ENCODE measurements at places on chromosomes 1 and 21.

- no peak for DNase-seq
Measured at GRCh38 chr1:183841550-183841949, 36.6 kb downstream of the RGL1 start.

DNA sequence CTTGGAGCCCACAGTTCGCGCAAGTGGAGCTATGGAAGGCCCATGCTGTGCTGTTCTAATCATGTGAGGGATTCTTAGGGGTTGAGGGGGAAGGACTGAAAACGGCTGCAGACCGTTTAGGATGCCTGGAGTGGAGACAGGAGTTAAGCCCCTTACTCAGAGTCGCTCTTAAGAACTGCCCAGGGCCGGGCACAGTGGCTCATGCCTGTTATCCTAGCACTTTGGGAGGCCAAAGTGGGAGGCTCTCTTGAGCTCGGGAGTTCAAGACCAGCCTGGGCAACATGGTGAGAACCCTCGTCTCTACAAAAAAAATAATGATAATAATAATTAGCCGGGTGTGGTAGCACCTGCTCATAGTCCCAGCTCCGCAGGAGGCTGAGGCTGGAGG, 1.1 kb downstream of the ZNF672 start:
- DNase-seq = no peak

GRCh38 chr1:26045722-26046245, at the start of gene SLC30A2:
TSS of gene SLC30A2 (minus strand) at chr1:26046118. CDS start at chr1:26045896, 222 bp downstream.
- DNase-seq = no peak

DNA sequence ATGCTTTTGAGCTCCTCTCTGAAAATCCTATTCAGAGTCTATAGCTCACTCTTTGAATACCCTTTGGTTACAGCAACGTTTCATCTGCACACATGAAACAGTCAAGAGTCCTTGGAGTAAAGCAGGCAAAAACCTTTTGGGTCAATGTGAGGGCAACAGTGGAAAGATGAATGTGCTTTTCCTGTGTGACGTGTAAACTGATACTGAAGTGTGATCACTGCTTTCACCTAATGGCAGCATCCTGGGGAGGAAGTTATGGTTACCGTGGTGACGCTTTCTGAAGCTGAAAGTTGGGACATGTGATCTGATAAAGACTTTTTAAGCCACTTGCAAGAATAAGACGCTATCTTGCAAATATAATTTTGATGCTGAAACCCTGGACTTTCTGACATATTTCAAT, 160.0 kb downstream of the SEC16B start:
- no peak for DNase-seq
